ENCODE measurements at places on chromosomes 12 and 14.

- DNase-seq: no peak
These were observed 77.7 kb downstream of the NTS start for GRCh38 chr12:85951823-85952222.

DNA sequence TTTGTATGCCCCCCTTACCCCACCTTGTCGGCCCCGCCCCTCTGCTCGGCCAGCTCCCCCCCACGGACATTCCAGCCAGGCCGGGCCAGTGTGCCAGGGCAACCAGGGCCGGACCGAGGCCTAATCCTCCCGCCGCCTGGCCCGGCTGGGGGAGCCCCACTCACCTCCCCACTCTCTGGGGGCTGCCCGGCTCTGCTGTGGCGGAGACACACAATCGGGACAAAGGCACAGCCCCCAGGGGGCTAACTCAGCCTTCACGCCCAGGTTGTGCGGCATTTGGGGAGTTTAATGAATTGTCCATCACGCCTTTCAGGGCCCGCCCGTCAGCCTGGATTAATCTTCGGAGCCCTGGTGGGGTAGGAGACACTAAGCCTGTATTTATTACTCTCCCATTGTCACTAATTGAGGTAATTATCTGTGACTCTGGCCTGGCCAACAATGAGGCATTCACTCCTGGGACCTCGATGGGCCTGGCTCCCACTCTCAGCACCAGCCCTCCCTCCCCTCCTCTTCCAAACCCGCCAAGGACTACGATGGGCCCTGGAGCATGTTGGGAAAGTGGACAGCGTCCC is 8.7 kb downstream of the WNT1 start:
- no peak for DNase-seq

- DNase-seq: no peak
These were observed 91.6 kb upstream of the VRK1 start for GRCh38 chr14:96705422-96706092.

DNA sequence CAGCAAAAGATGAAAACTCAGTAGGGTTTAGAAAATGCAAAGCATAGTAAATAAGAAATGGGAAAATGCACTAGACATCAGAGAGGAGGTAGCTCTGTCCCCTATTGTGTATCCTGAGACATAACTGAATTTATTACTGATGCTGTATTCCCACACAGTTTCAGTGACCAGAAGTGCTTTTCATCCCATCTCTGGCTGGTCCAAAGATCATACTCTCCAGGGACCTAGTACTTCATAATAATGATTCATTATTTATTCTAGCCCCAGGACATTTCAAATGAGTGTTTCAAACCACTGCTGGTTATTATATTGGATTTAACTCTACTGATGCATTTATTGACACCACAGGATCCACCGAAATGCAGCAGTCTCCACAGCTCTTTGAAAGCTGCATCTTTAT is 163.3 kb downstream of the PAWR start:
- no peak for DNase-seq

DNA sequence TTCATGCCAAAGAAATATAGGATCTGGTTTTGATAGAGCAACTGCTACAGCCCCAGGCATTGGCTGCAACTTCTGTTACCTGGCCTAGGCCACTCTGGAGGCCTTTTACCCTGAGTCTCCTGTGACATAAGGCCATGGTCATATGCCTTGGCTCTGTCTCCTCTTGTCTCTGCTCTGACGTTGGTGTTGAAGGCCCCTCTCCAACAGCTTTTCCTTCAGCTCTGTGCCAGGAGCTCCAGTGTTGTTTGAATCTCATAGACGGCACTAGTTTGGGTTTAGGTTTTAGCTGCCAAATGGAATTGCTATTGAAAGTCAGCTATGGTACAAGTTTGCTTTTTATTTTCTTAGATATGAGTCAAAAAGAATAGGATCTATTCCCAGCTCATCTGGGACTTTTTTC is 41.1 kb downstream of the TTLL5 start:
- DNase-seq: no peak

GRCh38 chr14:104341532-104342434 is 203.4 kb downstream of the KIF26A start:
- no peak for DNase-seq

DNA sequence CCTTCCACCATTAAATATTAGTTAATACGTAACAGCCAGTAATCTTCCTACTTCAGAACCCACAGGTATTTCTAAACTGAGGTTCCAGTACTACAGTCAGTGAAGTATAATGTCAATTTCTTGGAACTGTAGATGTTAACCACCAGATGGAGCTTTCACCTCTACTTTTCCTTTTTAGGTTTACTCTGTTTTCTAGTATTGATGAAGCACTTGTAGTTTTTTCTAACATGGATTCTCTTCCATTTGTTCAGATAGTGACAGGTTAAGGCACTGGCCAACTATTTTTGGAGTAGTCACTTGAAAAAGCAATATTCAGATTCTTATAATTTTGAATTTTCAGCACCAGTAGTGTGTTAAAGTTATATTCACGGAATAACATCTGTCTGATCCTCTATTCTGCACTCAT is 4.6 kb upstream of the SEC23A start:
- DNase-seq: no peak

GRCh38 chr12:121845701-121846100 is 13.0 kb downstream of the HPD start:
- no peak for DNase-seq

GRCh38 chr12:3230758-3231375 is 153.7 kb downstream of the TSPAN9 start:
- no peak for DNase-seq

DNA sequence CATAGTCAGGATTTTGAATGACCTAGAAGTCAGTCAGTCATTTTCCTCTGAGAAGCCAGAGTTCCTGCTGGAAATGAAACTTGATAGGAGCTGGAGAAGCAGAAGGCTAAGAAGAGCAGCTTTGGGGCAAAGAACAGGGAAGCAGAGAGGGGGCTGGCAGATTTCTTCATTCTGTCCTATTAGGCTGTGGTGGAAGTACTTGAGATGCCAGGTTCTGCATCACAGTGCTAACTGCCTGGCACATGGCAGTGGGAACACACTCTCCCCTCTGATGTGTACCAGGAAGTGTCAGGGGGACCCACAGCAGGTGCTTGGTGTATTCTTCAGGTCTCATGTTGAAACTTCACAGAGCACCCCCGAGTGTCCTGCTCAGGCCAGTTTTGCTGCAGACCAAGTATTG is 61.0 kb downstream of the SUSD6 start:
- DNase-seq: no peak

DNA sequence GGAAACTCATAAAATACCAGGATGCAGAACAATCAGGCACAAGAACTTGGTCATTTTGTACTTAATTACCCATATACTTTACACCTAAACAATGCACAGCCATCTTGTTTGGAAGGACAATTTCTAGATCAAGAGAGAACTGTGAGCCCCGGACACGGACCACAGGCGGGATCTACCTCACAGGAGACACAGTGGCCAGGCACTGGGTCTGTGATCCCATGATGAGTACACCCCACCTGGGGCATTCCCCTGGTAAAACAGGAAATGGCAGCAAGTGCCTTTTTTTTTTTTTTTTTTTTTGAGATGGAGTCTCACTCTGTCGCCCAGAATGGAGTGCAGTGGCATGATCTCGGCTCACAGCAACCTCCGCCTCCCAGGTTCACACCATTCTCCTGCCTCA is 15.2 kb downstream of the GOLGA3 start:
- no peak for DNase-seq

- DNase-seq: no peak
These were observed 61.1 kb upstream of the PTPRB start for GRCh38 chr12:70698345-70698744.

DNA sequence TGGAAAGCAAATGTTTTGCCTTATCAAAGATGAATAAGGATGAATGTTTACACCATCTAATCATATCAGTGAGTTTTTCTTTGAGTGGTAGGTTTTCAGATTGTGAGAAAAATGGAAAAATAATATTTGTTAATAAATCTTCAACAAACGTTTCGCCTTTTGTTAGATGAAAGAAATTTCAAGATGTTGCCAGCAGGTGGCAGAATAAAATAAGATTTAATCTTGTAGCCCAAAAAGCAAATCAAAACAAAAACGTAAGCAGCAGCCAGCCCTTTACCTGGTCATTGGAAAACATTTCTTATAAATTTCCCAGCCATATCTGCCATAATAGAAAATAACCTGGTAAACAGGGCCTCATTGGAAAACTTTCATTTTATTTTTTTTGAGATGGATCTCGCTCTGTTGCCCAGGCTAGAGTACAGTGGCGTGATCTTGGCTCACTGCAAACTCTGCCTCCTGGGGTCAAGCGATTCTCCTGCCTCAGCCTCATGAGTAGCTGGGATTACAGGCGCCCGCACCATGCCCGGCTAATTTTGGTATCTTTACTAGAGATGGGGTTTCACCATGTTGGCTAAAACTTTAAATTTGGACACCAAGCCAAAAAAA is 15.4 kb upstream of the TMEM120B start:
- peak; percentile 44 for DNase-seq

- DNase-seq: peak; percentile 88
These were observed 189.7 kb downstream of the ETV6 start for GRCh38 chr12:11839091-11839641.

DNA sequence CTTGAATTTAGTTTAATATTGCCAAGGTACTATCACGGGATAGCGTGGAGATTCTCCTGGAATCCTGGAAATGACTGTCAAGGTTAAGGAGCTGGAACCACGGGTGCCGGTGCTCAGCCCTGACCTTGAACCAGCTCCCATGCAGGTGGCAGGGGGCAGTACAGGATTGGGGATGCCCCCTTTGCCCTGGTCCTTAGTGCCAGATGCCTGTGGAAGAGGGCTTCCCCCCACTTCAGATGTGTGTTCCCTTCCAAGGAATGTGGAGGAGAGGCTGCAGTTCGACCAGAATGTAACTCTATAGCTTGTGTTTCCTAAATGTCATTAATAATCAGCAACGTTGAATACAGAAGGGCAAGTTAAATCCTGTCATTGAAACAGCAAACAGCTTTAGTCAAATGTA is 258.9 kb downstream of the VRK1 start:
- no peak for DNase-seq

DNA sequence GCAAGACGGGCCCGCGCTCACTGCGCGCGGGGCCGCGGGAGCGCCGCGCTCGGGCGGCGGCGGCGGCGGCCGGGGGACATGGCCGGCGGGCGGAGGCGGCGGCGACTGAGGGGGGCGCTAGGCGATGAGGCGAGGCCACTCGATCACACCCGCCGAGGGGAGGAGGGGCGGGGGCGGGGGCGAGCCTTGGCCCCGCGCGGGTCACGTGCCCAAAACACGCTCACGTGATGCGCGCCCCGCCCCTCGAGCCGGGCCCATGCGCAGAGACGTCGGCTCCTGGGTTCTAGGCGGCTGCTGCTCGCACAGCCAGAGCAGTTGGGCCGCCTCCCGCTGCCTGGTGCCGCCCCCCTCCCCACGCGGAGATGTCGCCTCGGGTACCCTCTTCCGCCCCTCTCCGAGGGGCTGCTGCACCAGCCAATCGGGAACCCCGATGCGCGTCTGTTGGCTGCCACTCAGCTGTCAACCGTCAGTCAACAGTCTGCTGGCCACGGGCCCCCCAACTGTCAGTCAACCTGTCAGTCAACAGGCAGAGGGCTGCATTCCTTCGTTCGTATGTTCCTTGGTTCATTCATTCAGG is at the start of gene SPPL3:
TSS of gene SPPL3 (minus strand) at position 162 of the 577 bp plus-strand sequence. CDS start 491 bp downstream, outside the sequence.
- DNase-seq: peak; percentile 81

- no peak for DNase-seq
These were observed 47.6 kb downstream of the UTP20 start for GRCh38 chr12:101327546-101327945.

- DNase-seq: no peak
These were observed 194.1 kb downstream of the BTG1 start for GRCh38 chr12:91951571-91951970.

GRCh38 chr12:25362646-25363045 is 111.9 kb upstream of the KRAS start:
- no peak for DNase-seq

- no peak for DNase-seq
These were observed 14.6 kb upstream of the EIF2B2 start for GRCh38 chr14:74988131-74988530.

- DNase-seq: no peak
These were observed 59.1 kb upstream of the DCN start for GRCh38 chr12:91241756-91242155.

DNA sequence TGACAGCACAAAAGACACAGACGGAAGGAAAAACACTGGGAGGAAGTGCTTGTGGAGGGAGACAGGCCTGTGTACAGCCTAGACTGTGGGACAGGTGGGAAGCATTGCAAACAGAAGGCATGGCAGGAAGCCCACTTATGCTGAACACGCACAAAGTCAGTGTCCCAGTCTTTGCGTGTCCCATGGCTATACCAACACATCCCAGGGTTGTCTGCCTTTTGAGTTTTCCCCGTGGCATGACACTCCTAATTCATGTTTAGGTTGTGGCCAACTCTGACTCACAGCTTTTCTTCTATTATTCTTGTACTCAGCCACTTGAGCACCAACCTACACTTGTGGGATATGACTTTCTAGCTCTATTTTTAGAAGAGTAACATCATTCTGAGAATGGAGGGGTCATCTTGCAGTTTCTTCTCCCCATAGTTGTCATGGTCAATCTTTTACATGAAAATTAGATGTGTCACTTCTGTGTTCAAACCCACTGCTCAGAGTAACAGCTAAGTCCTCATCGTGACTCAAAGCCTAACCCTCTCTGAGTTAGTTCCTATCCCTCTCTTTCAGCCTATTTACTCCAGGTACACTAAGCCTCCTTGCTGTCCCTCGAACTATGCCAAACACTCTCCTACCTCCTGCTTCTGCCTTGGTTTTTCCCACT is 27.5 kb upstream of the JPH4 start:
- no peak for DNase-seq

GRCh38 chr12:52155048-52155868 is 36.6 kb downstream of the KRT80 start:
- no peak for DNase-seq

DNA sequence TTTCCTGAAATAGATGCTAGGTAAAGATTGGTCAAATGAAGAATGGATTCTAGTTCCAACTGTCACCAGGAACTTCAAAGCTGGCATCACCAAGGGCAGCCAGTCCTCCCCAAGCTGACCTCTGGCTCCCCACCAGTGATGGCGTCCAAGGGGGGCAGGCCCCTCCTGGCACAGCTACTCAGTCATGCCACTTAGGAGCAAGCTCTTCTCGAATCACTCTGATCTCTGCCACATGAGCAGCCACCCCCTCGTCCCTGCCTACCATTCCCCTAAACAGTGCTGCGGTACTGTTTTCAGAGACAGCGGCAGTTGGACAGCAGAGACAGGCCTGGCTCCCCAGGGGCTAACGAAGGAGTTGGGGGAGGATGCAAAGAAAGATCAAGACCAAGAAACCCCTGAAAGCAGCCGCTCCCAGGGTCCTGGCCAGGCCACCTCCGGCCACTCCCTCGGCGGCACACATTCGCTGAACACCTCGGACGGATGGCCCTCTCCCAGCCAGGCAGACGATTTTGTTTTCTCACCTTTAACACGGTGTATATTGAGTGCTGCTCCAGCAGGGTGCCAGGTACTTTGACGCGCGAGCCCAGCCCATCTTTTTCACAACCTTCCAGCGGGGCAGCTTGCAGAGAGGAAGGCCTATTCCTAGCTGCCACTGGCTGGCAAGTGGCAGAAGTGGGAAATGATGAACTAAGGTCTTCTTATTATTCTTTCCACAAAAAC is 47.4 kb downstream of the ARL6IP4 start:
- no peak for DNase-seq

GRCh38 chr12:111344254-111344875 is 24.5 kb downstream of the PHETA1 start:
- no peak for DNase-seq

- DNase-seq: peak; percentile 23
These were observed 1.5 kb upstream of the HRK start for GRCh38 chr12:116882742-116883141.

GRCh38 chr12:114903083-114903691 is 219.2 kb upstream of the TBX3 start:
- no peak for DNase-seq

- peak; percentile 40 for DNase-seq
These were observed 2.1 kb downstream of the DDN start for GRCh38 chr12:48996794-48997718.

- no peak for DNase-seq
These were observed 24.7 kb upstream of the NTF3 start for GRCh38 chr12:5407034-5407856.
